ENCODE measurements at places on chromosomes 7 and 10.

GRCh38 chr10:31930023-31930751 lies 1.6 kb upstream of the ARHGAP12 start:
- DNase-seq: no peak

GRCh38 chr7:29642494-29643155 lies 79.0 kb downstream of the PRR15 start:
- no peak for DNase-seq

DNA sequence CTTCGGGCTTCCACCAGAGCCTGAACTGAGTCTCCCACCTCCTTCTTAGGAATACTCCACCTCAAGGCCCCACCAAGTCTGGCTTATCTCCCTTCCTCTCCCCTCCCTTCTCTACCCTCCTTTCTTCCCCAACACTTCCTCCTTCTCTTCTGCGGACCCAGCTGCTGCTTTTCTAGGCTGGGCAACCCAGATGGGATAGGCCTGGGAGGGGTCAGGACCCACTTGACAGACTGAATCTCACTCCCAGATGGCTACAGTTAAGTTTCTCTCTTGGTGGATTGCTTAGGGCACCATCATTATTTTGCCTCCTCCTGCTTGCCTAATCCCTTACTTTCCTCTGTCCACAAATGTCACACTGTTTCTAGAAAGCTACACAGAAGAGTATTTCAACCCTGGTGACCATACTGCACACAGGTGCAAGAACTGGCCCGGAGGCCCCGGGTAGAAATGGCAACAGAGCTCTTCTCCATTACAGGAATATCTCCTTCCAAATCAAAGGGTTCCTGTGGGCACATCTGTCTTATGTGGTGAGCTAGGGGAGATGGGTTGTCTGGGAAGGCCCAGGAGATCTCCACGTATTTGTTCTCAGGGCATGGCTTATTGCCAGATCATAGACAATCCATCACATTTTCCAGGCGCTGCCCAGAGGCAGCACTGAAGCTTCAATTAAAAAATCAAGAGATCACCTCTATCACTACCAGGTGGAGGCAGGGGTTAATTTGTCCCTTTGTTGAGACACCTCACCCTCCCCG lies 5.1 kb upstream of the HOXA11 start:
- no peak for DNase-seq

- no peak for DNase-seq
Measured at GRCh38 chr10:118028619-118029018, 18.1 kb downstream of the RAB11FIP2 start.

DNA sequence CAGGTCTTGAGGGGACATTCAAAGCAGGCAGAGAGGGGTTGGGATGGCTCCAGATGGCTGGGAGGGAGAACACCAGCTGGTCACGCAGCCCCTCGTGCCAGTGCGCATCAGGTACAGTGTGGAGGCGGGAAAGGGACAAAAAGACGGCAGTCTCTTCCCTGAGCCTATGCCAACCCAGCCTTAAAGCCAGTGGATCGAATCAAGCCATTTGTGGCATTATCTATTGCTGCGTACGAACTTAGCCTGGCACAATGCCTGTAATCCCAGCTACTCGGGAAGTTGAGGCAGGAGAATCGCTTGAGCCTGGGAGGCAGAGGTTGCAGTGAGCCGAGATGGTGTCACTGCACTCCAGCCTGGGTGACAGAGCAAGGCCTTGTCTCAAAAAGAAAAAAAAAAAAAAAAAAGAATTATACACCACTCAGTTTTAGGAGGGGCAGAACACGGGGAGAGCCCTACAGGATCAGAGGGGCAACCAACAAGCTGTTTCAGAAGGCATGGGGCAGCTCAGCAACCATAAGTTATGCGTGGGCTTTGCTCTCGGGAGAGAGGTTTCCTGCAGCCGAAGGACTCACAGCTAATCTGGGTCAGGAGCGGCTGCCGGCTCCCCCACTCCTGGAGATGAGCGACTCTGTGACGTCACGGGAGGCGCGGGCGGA lies 356 bp upstream of the NDUFB2 start:
- peak; percentile 64 for DNase-seq

DNA sequence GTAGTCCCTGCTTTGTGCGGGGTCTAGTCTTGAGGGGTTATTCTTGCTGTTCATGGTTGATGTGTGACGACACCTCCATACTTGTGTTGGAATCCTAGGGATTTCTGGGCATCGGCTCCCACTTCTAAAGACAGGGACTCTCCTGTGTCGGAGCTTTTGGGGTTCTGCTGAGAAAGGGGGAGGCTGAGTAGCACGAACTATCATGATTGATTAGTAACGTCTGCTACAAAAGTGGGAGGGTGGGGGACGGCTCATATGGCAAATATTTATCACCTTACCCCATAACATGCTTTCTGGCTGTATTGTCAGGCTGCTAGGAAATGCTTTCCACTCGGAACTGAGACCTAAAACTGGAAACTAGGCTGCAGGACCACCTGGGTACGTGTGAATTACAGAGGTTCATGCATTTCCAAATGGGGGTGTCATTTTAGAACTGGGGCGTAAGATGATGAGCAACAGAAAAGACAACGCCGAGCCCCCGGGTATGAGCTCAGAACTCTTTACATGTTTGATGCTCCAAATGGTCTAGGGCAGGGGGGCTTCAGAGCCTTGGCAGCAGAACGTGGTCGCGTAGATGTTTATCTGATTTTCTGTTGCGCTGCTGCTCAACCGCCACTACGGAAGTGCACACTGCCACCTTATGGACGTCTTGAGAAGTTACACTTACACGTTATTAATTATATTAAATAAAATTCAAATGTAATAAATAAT lies 15.1 kb upstream of the NME8 start:
- peak; percentile 6 for DNase-seq

DNA sequence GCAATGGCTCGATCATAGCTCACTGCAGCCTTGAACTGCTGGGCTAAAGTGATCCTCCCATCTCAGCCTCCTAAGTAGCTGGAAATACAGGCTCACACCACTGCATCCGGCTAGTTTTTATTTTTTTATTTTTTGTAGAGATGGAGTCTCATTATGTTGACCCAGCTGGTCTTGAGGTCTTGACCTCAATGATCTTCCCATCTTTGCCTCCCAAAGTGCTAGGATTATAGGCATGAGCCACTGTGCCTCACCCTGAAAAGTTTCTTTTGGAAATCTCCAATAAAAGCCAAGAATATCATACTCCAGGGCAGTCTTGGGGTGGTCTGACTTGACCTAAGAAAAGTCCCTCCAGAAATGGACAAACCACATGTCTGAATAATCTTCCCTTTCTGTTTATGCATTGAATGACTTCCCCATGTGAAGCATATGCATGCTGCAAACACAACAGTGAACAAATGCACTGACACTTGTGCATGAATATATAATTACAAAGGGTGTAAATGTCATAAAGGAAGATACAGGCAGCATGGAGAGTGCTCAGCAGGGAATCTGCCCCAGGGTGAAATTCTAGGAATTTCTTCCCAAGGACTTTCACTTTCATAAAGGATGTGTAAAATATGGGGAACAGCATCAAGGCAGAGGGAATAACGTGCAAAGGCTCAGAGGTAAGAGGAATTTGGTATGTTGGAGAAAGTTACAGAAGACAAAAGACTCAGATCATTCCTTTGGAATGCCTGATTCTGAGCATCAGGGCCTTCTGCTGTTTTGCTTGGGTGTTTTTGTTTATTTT lies 142.4 kb upstream of the LYZL1 start:
- DNase-seq: no peak

- DNase-seq: no peak
Measured at GRCh38 chr10:118571123-118571522, 24.3 kb downstream of the PRLHR start.

GRCh38 chr7:33578166-33578565 lies 327.2 kb upstream of the BMPER start:
- no peak for DNase-seq

GRCh38 chr7:51428217-51428887 lies 111.7 kb upstream of the COBL start:
- no peak for DNase-seq

DNA sequence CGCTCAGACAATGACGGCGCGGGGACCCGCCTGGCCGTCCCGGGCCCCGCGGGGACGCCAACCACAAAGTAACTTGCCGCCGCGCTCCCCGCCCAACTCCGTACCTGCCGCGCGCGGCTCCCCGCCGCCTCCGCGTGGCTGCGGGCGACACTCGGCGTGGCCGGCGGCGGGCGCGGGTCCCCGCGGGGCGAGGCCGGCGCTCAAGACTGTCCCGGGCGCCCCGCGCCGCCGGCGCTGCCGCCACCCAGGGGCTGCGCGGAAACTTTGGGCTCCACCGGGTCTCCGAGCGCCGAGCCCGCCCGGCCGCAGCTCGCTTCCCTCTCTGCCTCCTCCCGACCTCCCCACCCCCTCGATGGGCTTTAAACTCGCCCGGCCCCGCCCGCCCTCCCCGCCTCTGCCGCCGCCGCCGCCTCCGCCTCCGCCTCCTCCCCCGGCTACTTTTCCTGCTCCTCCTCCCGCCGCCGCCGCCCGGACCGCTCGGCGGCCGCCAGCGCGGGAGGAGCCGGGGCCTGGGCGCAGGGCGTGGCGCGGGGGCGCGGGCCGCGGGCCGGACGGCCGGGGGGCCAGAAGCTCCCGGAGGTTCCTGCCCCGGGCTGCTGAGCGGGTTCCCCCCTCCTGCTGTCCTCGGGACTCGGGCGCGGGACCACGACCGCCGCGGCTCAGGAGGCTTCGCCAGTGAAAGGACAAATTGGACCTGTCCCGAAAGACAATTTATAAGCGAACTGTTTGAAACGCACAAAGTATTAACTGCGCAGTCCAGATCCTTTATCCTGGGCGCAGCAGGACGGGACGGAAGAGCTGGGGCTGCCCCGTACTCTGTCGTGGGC lies 10.6 kb upstream of the GRB10 start:
- DNase-seq: no peak

GRCh38 chr7:50864694-50865093 lies 82.0 kb upstream of the GRB10 start:
- no peak for DNase-seq

DNA sequence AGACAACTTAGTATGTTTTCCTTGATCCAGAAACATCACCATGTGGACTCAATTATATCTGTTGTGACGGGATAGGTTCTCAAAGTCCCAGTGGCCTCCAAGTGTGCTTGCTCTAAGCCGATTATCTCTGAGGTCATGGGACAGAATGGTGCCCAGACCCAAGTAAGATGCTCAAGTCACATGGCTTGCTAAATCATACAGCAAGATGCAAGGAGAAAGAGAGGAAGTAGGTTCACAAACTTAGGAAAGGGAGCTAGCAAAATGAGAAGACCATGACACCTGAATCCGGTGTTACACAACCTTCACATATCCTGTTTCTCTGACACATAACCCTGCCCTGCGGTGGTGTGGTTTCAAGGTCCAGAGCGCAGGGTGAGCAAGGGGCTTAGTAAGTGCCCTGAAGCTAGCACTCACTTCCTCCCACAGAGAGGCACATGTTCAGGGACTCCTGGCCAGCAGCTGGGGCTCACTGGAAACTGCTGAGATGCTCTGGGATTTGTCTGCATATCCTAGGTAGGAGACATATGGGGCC lies 590.9 kb upstream of the ANKRD30A start:
- peak; percentile 90 for DNase-seq

GRCh38 chr7:54161621-54162020 lies 380.6 kb upstream of the VSTM2A start:
- DNase-seq: no peak

- DNase-seq: no peak
Measured at GRCh38 chr7:101277155-101277554, 32.3 kb upstream of the FIS1 start.

DNA sequence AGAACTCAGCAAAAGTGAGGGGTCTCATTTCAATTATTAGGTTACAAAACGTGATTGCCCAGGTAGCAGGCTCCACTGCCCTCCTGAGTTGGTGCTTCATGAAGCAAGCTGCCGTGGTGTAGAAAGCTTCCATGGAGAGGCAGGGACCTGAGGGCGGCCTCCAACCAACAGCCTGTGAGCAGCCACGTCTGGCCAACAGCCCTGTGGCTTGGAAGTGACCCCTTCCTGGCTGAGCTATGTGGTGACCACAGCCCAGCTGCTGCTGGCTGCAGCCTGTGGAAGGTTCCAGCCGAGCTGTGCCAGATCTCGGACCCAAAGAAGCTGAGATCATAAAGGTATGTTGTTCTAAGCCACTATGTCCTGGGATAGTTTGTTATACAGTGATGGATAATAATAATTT lies 122.5 kb upstream of the KLF6 start:
- no peak for DNase-seq

- DNase-seq: no peak
Measured at GRCh38 chr10:73981812-73982211, 16.1 kb upstream of the VCL start.

DNA sequence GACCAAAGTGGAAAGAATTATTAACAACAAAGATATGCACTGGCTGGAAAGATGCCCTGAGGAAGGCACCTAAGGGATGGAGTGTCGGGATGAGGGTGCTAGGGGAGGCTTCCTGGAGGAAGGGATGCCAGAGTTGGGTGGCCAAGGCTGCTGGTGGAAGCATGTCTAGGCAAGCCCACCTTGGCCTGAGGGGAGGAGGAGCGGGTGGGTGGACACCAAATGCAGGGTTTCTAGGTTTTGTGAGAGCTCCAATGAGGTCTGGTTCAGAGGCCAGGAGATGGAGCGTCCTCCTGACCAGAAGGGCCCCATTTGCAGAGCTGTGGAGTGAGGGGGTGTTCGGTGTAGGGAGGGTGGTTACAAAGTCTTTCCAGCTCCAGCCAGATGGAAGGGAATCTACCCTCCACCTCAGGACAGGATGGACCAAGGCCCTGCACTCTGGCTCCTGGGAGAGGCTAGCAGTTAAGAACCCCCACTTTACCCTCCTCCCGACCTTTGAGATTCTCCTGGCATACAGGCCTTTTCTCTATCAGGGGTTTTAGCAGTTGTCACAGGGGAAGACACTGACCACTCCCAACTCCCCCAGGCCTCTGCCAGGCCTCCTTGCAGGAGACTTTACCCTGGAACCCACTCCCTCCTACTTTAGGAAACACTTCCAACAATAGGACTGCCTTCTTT lies 3.0 kb upstream of the DDIT4 start:
- DNase-seq: no peak

- DNase-seq: no peak
Measured at GRCh38 chr10:23331567-23332301, 12.9 kb downstream of the C10orf67 start.

- no peak for DNase-seq
Measured at GRCh38 chr7:156014808-156015207, 202.5 kb upstream of the SHH start.

DNA sequence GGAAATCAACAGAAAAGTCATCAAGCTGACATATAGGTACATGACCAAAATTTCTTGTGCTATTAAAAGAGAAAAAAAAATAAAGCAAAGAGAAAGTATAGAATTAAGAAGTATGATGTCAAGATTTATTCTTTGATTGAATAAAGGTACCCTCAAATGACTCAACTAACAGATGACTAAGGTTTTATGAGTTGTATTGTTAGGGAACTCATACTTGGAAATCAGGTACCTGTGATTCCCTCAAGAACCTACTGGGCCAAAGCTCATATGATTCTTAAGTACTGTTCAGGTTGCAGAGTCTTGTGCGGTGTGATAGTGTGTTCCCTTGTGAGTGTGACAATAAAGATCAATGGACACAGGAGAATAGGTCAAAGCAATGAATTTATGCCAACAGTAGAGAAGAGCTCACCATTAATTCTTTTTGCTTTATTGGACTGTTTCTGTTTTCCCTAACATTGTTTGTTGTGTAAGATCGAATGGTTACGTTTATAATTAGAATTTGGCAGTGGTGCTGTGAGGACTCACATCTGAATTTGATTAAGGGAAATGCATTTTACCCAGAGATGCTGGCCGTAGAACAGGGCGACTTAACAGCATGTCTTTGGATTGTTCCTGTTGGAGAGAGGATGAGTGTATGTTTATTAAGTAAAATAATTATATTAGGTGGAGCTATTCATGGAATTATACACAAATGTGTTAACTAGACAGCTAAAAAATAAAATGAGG lies 293.2 kb upstream of the SEMA3D start:
- no peak for DNase-seq
